Fibroblast of lung (primary cell): ENCODE measurements at places on chromosomes 1 and 21. TPM values are rescaled to one million over a fixed set of nuclear protein-coding genes. Genes with fewer than 3 reads are reported as not detected.

Gene RBM8A
- polyA plus RNA-seq: 137 and 235 TPM in 2 replicates

Gene LRRC8B
- 1.7 and 2.8 TPM in 2 replicates for polyA plus RNA-seq

Gene CLCA1
- polyA plus RNA-seq: 0.01 TPM in 1 of 2 replicates, not detected in the other

Gene RXRG
- polyA plus RNA-seq: 0.31 TPM in 1 of 2 replicates, not detected in the other

Gene VANGL2
- polyA plus RNA-seq: 0.01 and 0.02 TPM in 2 replicates

Gene S100A13
- 399 TPM in 2 replicates for polyA plus RNA-seq

Gene COG2
- polyA plus RNA-seq: 14.2 and 15.4 TPM in 2 replicates

Gene TDRD10
- not detected in 2 replicates for polyA plus RNA-seq

Gene ZNF695
- 0.61 and 3.1 TPM in 2 replicates for polyA plus RNA-seq

Gene AJAP1
- 0.01 and 0.03 TPM in 2 replicates for polyA plus RNA-seq

Gene YARS1
- 85.8 and 94.4 TPM in 2 replicates for polyA plus RNA-seq

Gene KCNK1
- polyA plus RNA-seq: 0.48 and 2.1 TPM in 2 replicates

Gene SYT14
- polyA plus RNA-seq: 0.84 and 0.93 TPM in 2 replicates

Gene IRF6
- 0.87 and 1.00 TPM in 2 replicates for polyA plus RNA-seq

Gene RGS16
- polyA plus RNA-seq: 0.09 and 0.17 TPM in 2 replicates

Gene TAS1R1
- polyA plus RNA-seq: 0.05 and 0.10 TPM in 2 replicates

Gene VASH2
- 0.22 and 0.46 TPM in 2 replicates for polyA plus RNA-seq

Gene LINGO4
- polyA plus RNA-seq: not detected in 2 replicates

Gene SYDE2
- 2.9 and 3.6 TPM in 2 replicates for polyA plus RNA-seq

Gene FMO2
- 7.1 and 136 TPM in 2 replicates for polyA plus RNA-seq

Gene GNAT2
- polyA plus RNA-seq: 0.22 and 0.35 TPM in 2 replicates

Gene C1orf216
- polyA plus RNA-seq: 18.3 and 24.9 TPM in 2 replicates

Gene ZYG11A
- 0.28 and 0.73 TPM in 2 replicates for polyA plus RNA-seq

Gene LRRN2
- not detected in 2 replicates for polyA plus RNA-seq

Gene CRYBG2
- not detected in 2 replicates for polyA plus RNA-seq

Gene HRNR
- polyA plus RNA-seq: not detected in 2 replicates

Gene UMODL1
- polyA plus RNA-seq: not detected in 2 replicates

Gene SYNC
- polyA plus RNA-seq: 31.5 and 50.9 TPM in 2 replicates

Gene KIF26B
- polyA plus RNA-seq: 0.90 and 5.3 TPM in 2 replicates
